ENCODE measurements at places on chromosomes 4 and X. TPM values are rescaled to one million over a fixed set of nuclear protein-coding genes. Genes with fewer than 3 reads are reported as not detected.

DNA sequence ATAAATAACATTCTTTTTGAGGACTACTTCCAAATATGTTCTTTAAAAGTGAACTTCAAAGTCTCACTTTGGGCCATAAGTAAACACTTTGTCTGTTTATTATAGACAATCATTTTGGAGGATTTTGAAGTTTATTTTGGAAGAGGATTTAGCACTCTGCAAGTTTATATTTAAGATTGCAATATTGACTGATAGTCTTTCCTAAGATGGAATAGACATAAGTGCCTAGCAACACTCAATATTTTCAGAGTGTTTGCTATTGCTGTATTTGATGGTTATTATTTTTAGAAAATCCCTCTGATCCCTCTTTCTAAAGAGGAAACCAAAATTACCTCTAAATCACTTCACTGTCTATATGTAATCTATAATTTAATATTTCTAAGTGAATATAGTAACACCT lies 42.8 kb upstream of the MAD2L1 start:
- H3K27me3 ChIP-seq, result no peaks in the 10 kb centered on the region
- no peaks in the 10 kb centered on the region for H3K4me1 ChIP-seq
- no peak for DNase-seq
- no peaks in the 10 kb centered on the region for H3K36me3 ChIP-seq
- H3K27ac ChIP-seq, result no peak overlapping the region
- no peak overlapping the region for H3K4me3 ChIP-seq

DNA sequence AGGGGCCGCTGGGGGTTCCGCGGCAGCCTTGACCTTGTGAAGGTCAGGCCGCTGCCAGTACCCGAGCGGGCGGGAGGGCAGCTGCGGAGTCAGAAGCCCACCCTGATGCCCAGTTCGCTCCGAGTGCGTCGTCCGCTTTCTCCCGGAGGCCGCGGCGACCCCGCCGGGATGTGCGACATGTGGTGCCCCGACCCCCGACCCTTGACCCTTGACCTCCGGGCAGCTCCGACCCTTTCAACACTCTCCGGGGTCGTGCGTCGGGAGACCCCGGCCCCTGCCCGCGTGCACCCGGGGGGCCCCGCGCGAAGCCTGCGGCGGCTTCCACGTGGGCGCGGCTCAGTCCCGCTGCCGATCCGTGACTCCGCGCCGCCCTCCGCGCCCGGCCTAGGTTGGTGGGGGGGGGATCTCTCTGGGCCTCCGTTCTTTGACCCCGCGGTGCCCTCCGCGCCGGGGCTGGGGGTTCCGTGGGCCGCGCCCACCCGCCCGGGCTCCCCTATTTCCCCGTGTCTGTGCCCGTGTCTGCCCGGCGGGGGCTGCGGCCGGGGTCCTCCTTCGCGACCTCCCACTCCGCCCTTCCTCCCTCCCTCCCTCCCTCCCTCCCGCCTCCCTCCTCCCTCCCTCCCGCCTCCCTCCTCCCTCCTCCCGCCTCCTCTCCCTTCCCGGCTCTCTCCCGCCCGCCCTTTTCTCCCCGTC lies 609 bp upstream of the SLC25A6 start:
- peaks cover 16% of the 10 kb centered on the region for H3K4me1 ChIP-seq
- peak overlapping the region; percentile 100 for H3K4me3 ChIP-seq
- no peaks in the 10 kb centered on the region for H3K27me3 ChIP-seq
- H3K36me3 ChIP-seq, result peaks cover 33% of the 10 kb centered on the region
- peak overlapping the region; percentile 98 for H3K27ac ChIP-seq

DNA sequence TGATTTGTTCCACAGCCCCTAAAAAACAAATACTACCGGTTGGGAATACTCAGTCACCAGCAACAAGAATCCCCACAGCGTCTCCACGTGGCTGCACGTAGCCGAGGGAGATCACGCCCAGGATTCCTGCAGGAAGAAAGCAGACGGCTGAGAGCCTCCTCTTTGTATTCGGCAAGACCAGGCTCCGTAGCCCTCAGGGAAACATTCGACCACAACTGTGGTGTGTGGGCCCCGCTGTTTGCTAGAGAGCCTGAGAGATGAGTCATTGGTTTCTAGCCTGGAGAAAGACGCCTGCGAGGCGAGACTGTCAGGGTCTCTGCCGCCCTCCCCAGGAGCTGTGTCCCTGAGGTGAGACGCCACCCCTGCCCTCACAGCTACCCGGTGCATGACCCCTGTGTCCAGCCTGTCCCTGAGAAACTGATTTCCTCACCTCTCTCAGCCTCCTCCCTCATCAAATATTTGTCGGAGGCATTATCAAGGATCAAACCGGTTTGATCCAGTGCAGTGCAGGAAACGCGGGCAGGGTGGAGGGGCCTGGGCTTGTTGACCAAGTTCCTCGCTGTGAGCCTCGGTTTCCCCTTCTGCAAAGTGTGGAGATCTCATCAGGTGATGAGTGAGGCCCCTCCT lies 4.7 kb upstream of the S100P start:
- peak; percentile 72 for DNase-seq
- H3K4me1 ChIP-seq, result peaks cover 3% of the 10 kb centered on the region
- H3K27me3 ChIP-seq, result no peaks in the 10 kb centered on the region
- no peak overlapping the region for H3K27ac ChIP-seq

DNA sequence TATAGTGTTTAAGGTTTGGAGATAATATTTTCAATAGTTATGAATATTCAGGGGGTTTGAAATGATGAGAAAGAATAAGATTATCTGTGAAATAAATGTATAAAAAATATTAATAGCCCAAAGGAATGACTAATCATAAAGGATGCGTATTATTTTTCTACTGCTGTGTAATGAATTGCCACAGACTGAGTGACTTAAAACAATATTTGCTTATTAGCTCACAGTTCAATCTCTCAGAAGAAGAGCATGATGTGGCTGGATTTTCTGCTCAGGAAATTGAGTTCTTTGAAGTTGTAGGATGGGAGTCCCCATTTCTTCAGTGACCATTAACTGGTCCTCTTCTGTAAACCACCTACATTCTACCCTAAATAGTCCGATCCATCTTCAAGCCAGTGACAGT lies 1680.8 kb upstream of the AGA start:
- no peak overlapping the region for H3K4me3 ChIP-seq
- H3K27me3 ChIP-seq, result no peaks in the 10 kb centered on the region
- no peak for DNase-seq
- H3K27ac ChIP-seq, result no peak overlapping the region
- peaks cover 21% of the 10 kb centered on the region for H3K4me1 ChIP-seq
- no peaks in the 10 kb centered on the region for H3K36me3 ChIP-seq

DNA sequence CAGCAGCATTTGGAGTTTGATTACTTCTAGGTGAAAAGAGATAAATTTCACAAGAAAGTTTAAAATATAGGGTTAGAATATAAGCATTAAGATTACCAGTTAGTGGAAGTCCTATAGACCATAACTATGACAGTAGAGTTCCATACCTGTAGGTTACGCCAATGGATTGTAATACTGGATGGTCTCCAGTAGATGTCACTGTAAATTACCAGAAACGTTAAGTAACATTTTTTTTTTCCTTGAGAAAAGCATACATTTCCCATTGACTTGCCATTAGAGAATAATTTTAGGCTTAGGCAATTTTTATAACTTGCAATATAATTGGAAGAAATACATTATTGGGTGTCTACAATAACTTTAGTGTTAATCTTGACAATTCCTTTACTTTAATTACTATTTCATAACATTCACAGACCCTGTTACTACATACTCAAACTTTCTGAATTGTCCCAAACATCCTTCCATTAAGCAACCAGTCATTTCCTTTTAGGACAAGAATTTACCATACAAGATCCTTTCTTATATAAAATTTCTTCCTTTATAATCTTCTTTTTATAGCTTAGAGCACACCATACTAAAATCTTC lies 304.1 kb upstream of the TECRL start:
- DNase-seq, result peak; percentile 78
- no peaks in the 10 kb centered on the region for H3K27me3 ChIP-seq
- no peak overlapping the region for H3K4me3 ChIP-seq
- peaks cover 6% of the 10 kb centered on the region for H3K4me1 ChIP-seq

DNA sequence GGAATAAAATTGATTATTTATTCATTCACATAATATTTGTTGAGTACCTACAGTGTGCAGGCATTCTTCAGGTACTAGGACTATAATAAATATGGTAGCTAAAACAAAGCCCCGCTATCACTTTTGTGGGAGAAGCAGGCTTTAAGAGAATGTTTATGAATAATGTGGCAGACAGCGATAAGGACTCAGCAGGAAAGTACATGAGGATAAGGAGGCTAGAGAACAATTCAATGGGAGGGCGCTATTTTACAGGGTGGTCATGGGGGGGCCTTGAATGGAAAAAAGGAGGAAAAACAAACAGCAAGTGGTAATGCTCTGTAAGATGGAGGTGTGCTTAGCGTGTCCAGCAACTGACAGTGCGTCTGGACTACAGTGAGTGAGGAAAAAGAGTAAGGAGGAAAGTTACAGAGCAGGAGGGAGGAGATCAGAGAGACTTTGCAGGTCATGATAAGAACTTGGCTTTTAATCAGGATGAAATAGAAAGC lies 264.2 kb upstream of the ETNPPL start:
- peaks cover 4% of the 10 kb centered on the region for H3K36me3 ChIP-seq
- no peaks in the 10 kb centered on the region for H3K27me3 ChIP-seq
- H3K4me3 ChIP-seq, result no peak overlapping the region
- H3K4me1 ChIP-seq, result no peaks in the 10 kb centered on the region
- no peak overlapping the region for H3K27ac ChIP-seq

DNA sequence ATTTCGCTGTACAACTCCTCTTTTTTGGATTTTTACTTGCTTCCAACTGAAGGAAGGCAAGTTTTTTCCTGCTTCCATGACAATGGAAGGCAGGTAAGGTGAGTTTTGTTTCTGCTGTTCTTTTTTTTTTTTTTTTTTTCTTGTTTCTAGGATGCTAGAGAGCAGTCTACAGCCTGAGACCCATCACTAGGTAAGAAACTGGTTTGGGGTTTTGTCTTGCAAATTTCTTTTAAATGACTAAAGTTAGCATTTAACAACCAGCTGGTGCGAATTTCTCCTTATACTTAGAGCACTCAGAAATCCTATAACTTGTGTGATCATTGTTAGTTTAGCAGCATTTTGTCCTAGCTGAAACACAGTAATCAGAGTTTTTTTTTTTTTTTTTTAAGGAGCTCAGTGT lies 378.4 kb upstream of the CNKSR2 start:
- no peak overlapping the region for H3K4me3 ChIP-seq
- peaks cover 9% of the 10 kb centered on the region for H3K27me3 ChIP-seq
- H3K4me1 ChIP-seq, result peaks cover 12% of the 10 kb centered on the region
- DNase-seq, result peak; percentile 76

GRCh38 chr4:138010639-138011038 lies 231.5 kb downstream of the SLC7A11 start:
- no peaks in the 10 kb centered on the region for H3K36me3 ChIP-seq
- H3K4me1 ChIP-seq, result no peaks in the 10 kb centered on the region
- DNase-seq, result no peak

- H3K36me3 ChIP-seq, result no peaks in the 10 kb centered on the region
- no peak overlapping the region for H3K27ac ChIP-seq
- no peaks in the 10 kb centered on the region for H3K27me3 ChIP-seq
- DNase-seq, result no peak
- H3K4me1 ChIP-seq, result no peaks in the 10 kb centered on the region
Measured at GRCh38 chr4:156931267-156931666, 40.3 kb downstream of the PDGFC start.

DNA sequence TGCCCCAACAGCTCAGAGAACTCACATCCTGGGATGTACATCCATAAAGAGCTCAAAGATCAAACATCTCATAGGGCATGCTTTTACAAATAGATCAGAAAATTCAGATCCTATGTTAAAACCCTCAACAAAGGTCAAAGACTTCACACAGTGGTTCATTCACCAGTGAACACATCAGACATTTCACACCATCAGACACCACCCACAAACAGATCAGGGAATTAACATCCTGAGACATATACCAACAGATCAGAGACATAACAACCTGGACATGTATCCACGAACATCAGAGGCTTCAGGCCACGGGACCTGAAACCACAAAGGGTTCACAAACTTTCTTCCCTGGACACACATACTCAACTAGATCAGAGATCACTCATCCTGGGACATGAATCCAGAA lies 23.4 kb downstream of the SUV39H1 start:
- no peak overlapping the region for H3K4me3 ChIP-seq
- H3K4me1 ChIP-seq, result no peaks in the 10 kb centered on the region
- no peak overlapping the region for H3K27ac ChIP-seq
- H3K36me3 ChIP-seq, result no peaks in the 10 kb centered on the region
- DNase-seq, result no peak
- no peaks in the 10 kb centered on the region for H3K27me3 ChIP-seq

- DNase-seq, result peak; percentile 79
- H3K4me3 ChIP-seq, result no peak overlapping the region
- no peaks in the 10 kb centered on the region for H3K4me1 ChIP-seq
Measured at GRCh38 chrX:150683536-150684146, 9.6 kb upstream of the MTMR1 start.

GRCh38 chr4:48270523-48270897 lies 872 bp upstream of the TEC start:
- peak overlapping the region; percentile 88 for H3K27ac ChIP-seq
- H3K36me3 ChIP-seq, result no peaks in the 10 kb centered on the region
- no peaks in the 10 kb centered on the region for H3K27me3 ChIP-seq
- H3K4me3 ChIP-seq, result peak overlapping the region; percentile 64
- DNase-seq, result peak; percentile 8
- peaks cover 15% of the 10 kb centered on the region for H3K4me1 ChIP-seq

DNA sequence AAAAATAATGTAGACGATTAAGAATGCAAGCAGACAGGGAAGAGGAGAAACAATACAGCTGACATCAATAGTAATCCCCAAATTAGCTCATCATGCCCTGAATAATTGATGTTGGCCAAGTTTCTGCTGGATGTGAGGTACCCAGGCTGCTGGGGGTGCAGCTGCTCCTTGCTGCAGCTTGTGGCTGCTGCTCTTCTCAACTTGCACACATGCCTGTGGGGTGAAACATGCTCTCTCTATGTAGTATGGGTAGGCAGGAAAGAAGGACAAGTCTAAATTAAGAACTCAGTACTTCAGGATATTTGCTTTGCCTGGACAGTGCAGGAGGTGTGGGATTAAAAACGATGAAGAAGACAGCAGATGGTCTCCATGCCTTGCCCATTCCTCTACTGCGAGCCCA lies 16.7 kb downstream of the EDA2R start:
- no peaks in the 10 kb centered on the region for H3K36me3 ChIP-seq
- H3K4me3 ChIP-seq, result no peak overlapping the region
- H3K4me1 ChIP-seq, result 0 out of 2 replicates have a peak, but pooled peaks cover 2% of the 10 kb centered on the region

DNA sequence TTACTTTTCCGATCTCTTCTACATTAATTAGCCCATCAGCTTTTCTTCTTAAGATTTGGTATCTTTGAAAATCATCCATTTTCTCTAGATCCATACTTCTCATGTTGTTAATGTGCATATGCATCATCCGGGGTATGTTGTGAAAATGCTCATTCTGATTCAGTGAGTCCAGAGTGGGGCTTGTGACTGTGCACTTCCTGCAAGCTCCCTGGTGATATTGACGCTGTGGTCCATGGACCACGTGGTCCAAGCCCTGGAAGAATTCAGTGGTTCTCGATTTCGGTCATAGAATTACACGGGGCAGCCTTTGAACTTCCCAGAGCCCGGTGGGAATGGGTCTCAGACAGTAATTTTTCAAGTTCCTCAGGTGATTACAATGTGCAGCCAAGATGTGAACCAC lies 69.8 kb downstream of the ZFX start:
- no peak overlapping the region for H3K27ac ChIP-seq
- DNase-seq, result no peak
- H3K27me3 ChIP-seq, result no peaks in the 10 kb centered on the region
- no peaks in the 10 kb centered on the region for H3K36me3 ChIP-seq
- H3K4me3 ChIP-seq, result no peak overlapping the region

Gene MAGEE2
- 0.39 TPM for total RNA-seq

Gene OTUD6A
- total RNA-seq, result 0.17 TPM

Gene ASIC5
- not detected for total RNA-seq

Gene TSC22D3
- 10.9 TPM for total RNA-seq

Gene PDGFRA
- 10.8 TPM for total RNA-seq

Gene IQCM
- not detected for total RNA-seq

Gene VBP1
- total RNA-seq, result 62.5 TPM

Gene FRG2
- total RNA-seq, result not detected

Gene EXOC1L
- not detected for total RNA-seq

Gene CT45A8
- total RNA-seq, result not detected

Gene GATA1
- not detected for total RNA-seq

Gene TMA16
- 77.6 TPM for total RNA-seq

All from GM23338 (cell line).